ENCODE measurements at places on chromosomes 11 and 22.

- no peak for DNase-seq
Observed at GRCh38 chr11:60756307-60757032, at the start of gene MS4A15. Gene MS4A15 (plus strand): TSS chr11:60756867. CDS start chr11:60763734, 6,867 bp downstream.

GRCh38 chr22:43821606-43822425 lies 9.7 kb upstream of the EFCAB6 start:
- no peak for DNase-seq

GRCh38 chr11:27076121-27076589 lies 35.5 kb downstream of the BBOX1 start:
- no peak for DNase-seq

DNA sequence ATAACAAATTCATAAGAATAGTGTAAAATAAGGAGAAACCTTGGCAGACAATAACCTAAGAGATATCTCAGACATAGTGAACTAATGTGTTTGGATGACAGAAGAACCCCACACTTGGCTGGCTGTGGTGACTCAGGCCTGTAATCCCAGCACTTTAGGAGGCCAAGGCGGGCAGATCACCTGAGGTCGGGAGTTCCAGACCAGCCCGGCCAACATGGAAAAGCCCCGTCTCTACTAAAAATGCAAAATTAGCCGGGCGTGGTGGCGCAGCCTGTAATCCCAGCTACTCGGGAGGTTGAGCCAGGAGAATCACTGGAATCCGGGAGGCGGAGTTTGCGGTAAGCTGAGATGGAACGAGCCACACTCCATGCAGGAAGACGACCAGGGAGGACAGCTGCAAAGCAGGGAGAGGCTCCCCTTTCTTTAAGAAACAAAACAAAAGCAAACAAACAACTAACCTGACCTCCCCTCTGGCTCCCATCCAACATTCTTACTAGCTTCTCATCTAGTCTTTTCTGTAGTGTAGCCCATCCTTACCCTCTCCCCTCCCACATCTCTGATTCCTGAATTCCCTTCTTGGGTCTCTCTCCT lies 84.2 kb downstream of the ZNF280B start:
- DNase-seq: no peak

- DNase-seq: no peak
Observed at GRCh38 chr11:59247531-59248227, 35.0 kb upstream of the MPEG1 start.

DNA sequence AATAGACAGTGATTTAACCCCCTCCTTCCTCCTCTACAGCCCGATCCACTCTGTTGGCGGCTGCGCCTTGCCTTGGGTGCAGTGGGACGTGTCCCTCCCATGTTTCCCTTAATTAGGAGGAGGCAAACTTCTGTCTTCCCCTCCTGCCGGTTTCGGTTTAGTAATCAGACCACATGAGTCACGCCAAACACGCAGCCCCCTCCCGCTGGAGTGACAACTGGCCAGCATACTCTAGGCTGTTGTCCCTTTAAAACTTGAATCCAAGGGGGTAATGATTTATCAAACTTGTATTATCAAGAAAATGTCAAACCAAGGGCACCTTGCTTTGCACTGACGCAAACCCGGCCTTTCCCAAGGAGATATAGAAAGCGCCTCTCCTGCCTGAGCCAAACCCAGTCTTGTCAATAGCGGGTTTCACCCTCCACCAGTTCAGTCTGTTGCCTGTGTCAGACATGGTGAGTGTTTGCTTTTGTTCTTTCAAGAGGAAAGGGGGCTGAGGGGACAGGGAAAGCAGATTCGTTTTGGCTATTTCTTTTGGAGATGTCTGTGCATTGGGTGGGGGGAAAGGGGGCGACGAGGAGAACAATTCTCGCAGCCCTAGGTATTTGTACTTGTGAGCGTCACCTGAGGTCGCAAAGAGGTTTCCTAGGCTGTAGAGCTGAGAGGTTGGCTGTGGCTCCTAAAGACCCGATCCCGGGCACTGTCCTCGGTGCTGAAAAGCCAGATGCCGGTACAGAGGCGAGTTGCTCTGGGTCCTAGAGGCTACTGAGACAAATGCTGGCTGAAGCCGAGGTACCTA lies at the start of gene SLC6A5:
TSS of gene SLC6A5 (plus strand) at position 388 of the 799 bp plus-strand sequence. CDS start at position 453, 65 bp downstream.
- DNase-seq: peak; percentile 28

- DNase-seq: no peak
Observed at GRCh38 chr11:58770166-58770565, 38.4 kb upstream of the GLYAT start.

DNA sequence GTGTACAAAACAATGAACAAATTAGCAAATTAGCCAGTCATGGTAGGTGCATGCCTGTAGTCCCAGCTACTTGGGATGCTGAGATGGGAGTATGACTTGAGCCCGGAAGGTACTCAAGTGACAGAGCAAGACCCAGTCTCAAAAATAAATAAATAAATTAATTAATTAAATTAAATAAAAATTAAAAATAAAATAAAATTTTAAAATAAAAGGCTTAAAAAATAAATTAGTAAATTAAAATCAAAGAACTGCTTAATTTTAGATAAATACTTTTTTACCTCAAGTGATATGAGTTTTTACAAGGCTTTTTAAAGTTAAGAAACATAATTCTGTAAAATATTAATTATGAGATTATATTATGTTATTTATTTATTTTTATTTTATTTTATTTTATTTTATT lies 50.9 kb upstream of the TSPAN18 start:
- DNase-seq: no peak

DNA sequence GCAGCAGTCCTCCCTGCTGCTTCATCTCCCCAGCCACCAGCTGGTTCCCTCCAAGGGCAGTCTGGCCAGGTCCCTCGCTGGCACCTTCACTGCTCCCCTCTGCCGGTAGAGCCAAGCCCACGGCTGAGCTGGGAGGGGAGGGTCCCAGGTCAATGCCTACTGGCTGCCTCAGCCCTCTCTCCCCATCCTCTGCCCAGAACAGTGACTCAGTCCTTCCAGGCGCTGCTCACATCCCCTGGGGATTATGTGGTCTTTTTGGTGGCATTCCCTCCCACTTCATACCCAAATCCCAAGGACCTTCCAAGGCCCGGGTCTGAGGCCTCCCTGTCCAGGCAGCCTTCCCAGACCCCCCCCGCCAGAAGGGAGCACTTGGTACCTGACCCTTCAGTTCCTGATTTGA lies 44.9 kb downstream of the WNT7B start:
- no peak for DNase-seq

- no peak for DNase-seq
Observed at GRCh38 chr22:47129902-47130635, 367.6 kb downstream of the TBC1D22A start.

DNA sequence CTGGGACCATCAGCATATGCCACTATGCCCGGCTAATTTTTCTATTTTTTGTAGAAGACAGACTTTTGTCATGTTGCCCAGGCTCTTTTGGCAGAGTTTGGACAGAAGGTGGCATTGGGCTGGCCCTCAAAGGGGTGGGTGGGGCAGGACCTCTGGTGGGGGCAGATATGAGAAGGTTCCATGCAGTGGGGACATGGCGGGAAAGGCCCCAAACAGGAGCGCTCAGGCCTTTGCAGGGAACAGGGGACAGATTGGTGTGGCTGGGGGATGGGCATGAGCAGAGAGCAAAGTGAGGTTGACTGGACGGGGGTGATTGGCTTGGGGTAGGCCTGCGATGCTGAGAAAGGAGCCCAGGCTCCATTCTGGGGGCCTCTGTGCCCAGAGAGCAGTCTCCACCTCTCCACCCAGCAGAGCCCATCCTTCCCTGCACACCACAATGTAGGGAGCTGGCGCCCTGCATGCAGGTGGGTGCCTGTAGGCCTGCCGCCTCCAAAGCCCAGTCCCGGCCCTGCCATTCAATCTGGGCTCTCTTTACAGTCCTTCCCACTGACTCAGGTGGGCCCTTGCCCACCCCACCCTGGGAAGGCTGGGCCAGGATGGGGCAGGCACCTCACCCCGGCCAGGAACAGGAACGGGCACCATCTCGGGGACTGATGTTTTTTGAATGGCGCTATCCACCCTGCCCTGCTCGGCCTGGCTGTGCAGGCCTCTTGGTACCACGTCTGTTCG lies 98.7 kb downstream of the MORC2 start:
- no peak for DNase-seq

DNA sequence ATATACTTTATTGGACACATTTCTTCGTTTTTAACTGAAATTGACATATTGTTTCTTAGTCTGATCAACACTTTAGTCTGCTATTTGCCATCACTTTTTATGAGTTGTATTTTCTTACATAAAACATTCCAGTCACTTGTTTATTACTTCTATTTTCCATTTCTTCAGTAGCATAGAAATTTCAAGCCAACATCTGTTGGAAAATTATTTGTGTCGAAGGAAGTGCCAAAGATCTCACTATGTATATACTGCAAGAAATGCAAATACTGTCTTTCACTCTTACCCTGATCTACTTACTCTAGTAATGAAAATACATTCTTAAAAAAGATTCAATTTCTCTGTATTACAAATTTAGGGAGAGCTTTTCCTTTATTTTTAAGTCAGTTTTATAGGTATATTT lies 105.9 kb downstream of the SLC17A6 start:
- no peak for DNase-seq

GRCh38 chr11:113262594-113262993 lies 51.8 kb upstream of the TTC12 start:
- no peak for DNase-seq

GRCh38 chr11:12410006-12410728 lies 32.8 kb downstream of the PARVA start:
- no peak for DNase-seq

GRCh38 chr11:102564110-102564509 lies 33.6 kb upstream of the MMP7 start:
- DNase-seq: no peak

GRCh38 chr11:61642162-61642561 lies 38.0 kb upstream of the DAGLA start:
- DNase-seq: no peak

GRCh38 chr22:18031695-18032454 lies 7.5 kb upstream of the MICAL3 start:
- DNase-seq: no peak

GRCh38 chr11:10233581-10233980 lies 60.4 kb downstream of the SBF2 start:
- DNase-seq: no peak

- DNase-seq: no peak
Observed at GRCh38 chr11:14144934-14145333, 182.4 kb downstream of the SPON1 start.

DNA sequence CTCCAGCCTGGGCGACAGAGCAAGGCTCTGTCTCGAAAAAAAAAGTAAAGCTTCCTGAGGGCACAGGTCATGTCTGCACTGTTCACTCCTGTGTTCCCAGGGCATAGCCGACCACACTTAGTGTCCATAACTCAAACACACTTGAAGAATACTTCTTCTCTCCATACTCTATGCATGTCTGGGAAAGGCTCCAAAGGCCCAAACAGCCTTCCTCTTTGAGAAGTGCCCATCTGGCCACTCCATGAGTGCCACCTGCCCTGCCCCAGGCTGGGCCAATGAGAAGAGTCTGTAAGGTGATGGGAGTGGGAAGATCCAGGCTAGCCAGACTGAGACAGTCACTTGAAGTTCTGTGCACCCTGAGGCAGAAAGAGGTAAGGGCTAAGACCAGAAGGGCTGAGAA lies 24.7 kb downstream of the DGCR2 start:
- no peak for DNase-seq

GRCh38 chr22:23216461-23217170 lies 36.3 kb downstream of the BCR start:
- peak; percentile 28 for DNase-seq

DNA sequence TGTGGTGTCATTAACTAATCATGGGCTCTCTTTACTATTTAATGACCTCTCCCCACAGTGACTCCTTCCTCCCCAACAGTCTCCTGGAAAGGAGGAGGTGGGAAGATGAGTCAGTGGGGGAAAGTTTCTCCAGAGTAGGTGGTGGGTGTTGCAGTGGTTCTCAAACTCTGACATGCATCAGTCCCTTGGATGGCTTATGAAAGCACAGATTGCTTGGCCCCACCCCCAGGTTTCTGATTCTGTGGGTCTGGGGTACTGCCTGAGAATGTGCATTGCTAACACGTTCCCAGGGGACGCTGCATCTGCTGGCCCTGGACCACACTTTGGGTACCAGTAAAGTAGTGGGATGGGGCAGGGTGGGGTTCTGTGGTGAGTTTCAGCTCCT lies 9.8 kb downstream of the CD82 start:
- DNase-seq: peak; percentile 46

DNA sequence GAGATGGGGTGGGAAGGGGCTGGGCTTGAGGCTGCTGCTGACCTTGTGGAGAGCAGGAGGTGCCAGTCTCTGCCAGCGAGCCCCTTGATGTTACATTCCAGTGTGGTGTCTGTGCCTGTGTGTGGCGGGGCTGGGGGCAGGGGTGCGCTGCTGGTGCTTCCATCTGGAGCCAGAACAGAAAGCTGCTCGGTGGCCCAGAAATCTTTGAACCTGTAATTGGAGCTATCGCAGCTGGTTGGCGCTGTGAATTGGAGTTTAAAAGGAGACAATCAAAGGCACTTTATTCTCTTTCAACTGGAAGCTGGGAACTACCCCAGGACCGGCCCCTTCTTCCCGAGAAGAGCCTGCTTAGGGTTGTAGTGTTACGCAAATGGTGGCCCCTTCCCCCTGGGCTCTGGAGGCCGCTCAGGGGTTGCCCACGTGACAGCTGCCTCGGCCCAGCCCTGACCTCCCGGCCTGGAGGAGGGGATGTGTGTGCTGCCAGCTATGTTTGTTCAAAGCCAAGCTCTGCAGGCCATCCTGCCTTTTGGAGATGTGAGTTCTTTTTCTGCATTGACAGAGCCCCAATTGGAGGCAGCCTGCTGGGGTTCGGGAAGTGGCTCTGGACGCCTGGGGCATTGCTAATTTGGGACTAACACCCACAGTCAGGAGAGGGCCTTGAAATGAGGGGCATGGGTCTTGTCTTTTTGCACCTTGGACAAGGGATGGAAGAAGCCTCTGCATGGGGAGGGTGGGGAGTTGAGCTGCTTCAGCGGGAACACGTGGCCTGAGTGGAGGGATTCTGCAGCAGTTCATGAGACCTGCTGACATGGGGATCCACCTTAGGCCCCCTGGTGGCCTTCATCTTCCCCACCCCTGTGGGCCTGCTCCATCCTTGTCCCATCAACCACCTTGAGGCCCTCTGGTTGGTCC lies 14.0 kb upstream of the ARSA start:
- DNase-seq: no peak

GRCh38 chr11:120335908-120336640 lies at the start of gene ARHGEF12:
Gene ARHGEF12 (plus strand): TSS chr11:120336413. CDS start chr11:120337244, 831 bp downstream.
- DNase-seq: peak; percentile 80

GRCh38 chr11:102006835-102007566 lies 40.2 kb upstream of the CFAP300 start:
- DNase-seq: no peak

GRCh38 chr22:37231406-37232139 lies 12.5 kb downstream of the RAC2 start:
- no peak for DNase-seq

GRCh38 chr11:130465263-130465662 lies 16.8 kb downstream of the ADAMTS15 start:
- no peak for DNase-seq

DNA sequence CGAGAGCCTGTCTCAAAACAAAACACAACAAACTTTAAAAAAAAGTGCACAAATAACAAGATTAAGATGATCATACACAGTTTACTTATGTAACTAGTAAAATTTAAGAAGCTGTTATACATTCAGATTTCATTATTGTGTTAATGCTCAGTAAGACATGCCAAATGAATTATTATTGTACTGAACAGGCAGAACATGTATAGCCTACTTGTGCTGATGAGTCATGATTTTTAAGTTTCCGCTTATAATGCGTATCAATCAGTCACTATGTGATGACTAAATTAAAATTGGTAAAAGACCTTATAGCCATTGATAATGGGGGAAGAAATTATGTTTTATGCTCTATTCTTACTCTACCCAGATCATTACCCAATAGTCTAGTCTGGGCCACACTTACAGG lies 20.5 kb upstream of the EXPH5 start:
- no peak for DNase-seq
